ENCODE measurements at places on chromosomes 1 and 21.

DNA sequence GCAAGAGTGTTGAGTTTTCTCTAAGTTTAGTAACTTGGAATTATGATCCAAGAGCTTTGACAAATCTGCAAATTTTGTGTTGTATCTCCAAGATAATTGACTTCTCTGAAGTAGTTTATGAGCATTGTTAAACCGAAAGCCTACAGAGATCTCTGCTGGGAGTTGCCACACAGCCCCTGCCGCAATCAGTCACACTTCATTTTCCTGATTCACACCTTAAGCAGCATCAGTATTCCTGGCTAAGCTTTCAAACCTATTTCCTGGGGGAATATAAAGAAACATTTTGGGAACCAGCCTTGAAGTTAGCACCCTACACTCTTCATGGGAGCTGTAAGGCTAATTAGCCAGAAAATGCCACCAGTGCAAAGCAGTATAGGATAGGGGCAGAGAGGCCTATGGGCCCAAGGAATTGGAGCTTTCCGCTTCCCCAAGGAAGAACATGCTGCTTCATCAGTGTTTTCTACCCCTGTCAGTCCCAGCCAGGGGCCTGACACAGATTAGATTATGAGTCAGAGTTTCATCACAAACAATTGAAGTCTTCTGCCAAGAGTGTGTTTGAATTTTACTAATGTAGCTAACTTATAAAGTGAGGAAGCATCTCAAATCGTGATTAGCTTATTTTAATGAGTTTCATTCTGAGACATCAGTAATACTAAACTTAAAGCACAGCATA lies 23.2 kb upstream of the CACYBP start:
- DNase-seq: no peak

- DNase-seq: no peak
Observed at GRCh38 chr1:116947092-116947860, 37.6 kb downstream of the PTGFRN start.

GRCh38 chr1:160628799-160629263 lies 18.0 kb downstream of the SLAMF1 start:
- DNase-seq: no peak

GRCh38 chr1:87202922-87203655 lies 125.6 kb upstream of the LMO4 start:
- no peak for DNase-seq

DNA sequence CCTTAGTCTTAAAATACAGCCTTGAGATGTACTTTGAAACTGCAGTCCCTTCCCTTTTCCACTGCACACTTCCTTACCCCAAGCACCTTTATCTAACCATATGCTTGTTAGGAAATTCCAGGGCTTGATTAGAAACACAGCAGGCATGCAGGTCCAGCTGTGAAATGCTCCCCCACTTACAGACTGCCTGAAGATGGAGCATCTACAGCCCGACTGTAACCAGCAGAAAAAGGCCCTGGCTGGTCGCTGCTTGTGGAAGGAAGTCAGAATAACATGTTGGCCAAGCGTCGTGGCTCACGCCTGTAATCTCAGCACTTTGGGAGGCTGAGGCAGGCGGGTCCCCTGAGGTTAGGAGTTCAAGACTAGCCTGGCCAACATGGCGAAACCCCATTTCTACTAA lies 37.2 kb downstream of the VN1R5 start:
- peak; percentile 18 for DNase-seq

DNA sequence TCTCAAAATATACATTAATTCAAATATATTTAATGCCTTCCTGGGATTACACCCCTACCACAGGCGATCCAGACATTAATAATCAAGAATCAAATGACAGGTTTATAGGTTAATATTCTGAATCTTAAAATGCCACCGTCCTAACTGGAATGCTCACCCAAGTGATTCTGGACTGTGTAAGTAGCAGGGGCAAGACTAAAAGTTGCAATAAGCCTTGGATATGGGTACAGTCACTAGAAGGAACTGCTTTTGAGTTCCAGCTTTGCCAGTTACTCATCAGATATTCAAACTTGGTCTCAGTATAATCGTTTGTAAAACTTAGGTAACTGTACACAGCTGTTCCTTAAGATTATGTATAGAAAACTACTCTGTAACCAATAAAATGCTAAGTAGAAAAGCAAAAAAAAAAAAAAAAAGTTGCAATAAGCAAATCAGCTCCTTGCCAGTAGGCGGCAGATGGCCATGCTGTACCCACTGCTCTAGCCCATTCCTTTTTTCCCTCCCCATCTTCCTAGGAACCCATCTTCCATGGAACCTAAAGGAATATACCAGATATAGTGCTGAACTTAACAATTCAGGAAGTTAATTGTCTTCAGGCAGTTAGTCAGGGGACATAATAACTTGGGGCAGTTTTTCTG lies 10.5 kb downstream of the RO60 start:
- no peak for DNase-seq

- no peak for DNase-seq
Observed at GRCh38 chr1:154628121-154628405, 20.1 kb upstream of the ADAR start.

- DNase-seq: no peak
Observed at GRCh38 chr1:174815036-174815435, 184.7 kb upstream of the CACYBP start.

DNA sequence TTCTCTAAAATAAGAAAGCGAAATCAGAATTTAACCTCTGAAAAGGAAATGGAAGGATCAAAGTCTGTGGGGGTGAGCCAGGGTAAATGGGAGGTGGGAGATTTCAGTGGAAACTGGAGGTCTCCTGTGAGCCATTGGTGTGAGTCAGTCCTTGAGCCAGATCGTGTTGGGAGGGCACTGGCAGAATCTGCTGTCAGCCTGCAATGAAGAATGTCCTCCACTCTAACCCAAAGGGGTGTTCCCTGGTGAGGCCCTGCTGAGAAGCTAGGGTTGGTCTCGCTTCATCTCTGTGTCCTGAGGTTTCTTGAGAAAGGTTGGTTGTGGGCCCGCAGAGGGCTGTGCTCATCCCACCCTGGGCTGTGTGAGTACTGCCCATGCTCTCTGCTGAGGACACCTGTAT lies 2.4 kb downstream of the QSOX1 start:
- DNase-seq: no peak

DNA sequence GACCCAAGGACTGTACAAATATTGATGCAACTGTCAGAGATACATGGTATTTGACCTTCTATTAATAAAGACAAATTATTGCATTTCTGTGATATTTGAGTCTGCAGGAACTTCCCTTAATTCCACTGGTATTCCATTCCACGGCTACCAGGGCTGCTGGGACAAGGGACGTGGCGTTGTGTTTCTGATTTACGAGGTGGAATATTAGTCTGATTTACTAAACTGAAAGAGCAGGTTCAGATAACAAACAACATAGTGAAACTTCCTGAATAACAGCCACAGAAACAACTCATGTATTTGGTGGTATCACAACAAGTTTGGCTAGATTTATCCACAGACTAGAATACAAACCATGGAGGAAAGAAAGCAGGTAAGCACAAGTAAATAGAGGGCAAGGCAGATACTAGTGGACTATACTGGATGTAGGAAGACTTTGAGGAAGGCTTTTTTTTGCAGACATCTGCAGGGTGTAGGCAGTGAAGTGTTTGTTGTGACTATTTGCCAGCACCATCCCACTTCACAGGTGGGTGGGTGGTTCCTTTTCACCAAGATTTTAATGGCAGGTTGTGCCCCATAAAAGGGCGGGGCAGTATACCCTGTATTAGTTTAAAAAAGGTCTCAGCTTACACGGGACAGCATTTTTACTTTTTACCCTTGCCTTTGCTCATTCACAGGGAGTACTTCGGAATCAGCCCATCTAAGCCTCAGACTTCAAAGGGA lies 100.4 kb downstream of the FGGY start:
- no peak for DNase-seq

GRCh38 chr1:160192234-160192633 lies 1.9 kb downstream of the CASQ1 start:
- DNase-seq: no peak

- no peak for DNase-seq
Observed at GRCh38 chr1:67001682-67002425, 52.1 kb downstream of the SLC35D1 start.

GRCh38 chr1:178490136-178490535 lies 6.6 kb downstream of the CLEC20A start:
- no peak for DNase-seq

- DNase-seq: no peak
Observed at GRCh38 chr1:179082333-179082998, 596 bp downstream of the TOR3A start.

DNA sequence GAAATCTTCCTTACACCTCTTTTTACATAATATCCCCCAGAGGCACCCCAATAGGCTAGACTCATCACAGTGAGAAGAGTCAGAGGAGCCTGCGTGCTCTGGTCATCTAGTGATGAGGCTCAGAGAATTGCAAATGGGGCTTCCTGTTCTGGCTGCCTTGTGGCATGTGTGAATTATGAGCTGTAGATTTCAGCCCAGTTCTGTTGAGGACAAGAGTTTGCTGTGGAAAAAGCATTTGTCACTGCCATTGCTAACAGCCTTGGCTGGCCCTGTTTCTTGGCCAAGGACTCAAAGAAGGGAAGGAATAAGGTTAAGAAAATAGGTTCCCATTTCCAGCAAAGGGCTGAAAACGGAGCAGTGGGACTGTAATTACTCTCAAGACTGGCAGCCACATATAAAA lies 30.7 kb downstream of the MRAP start:
- no peak for DNase-seq

- DNase-seq: no peak
Observed at GRCh38 chr1:44249543-44249942, 36.3 kb downstream of the DMAP1 start.

DNA sequence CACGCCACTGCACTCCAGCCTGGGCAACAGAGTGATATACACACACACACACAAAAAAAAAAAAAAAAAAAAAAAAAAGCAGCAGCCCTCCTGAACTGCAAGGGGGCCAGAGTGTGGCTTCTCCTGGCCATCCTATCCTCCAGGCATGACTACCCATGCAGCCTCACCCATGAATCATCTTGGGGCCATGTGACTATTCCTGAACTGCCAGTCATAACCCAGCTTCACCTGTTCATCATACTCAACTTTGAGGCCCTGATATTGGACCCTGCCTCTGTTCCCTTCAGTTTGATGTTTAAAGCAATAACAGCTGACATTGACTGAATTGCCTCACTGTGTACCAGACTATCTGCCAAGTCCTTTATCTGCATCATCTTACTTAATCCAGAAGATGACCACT lies 2.8 kb upstream of the HPCAL4 start:
- DNase-seq: no peak

- no peak for DNase-seq
Observed at GRCh38 chr1:1022302-1023009, 2.5 kb downstream of the AGRN start.

DNA sequence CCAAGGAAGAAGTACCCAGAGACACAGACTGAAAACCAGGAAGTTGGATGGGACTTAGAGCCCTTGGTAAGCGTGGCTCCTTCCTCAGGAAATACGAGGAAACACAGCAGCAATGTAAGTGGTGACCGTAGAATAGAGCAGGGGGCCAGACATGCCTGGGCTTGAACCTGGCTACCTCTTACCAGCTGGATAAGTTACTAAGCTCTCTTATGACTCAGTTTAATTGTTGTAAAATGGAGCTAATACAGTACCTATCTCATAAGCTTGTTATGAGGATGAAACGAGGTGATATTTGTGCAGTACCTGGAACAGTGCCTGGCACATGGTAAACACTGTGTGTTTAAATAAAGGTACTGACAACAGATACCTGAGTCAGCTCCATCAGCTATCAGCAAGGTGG lies 19.2 kb downstream of the EBNA1BP2 start:
- DNase-seq: no peak

- DNase-seq: no peak
Observed at GRCh38 chr1:213533125-213533524, 454.6 kb upstream of the PROX1 start.

DNA sequence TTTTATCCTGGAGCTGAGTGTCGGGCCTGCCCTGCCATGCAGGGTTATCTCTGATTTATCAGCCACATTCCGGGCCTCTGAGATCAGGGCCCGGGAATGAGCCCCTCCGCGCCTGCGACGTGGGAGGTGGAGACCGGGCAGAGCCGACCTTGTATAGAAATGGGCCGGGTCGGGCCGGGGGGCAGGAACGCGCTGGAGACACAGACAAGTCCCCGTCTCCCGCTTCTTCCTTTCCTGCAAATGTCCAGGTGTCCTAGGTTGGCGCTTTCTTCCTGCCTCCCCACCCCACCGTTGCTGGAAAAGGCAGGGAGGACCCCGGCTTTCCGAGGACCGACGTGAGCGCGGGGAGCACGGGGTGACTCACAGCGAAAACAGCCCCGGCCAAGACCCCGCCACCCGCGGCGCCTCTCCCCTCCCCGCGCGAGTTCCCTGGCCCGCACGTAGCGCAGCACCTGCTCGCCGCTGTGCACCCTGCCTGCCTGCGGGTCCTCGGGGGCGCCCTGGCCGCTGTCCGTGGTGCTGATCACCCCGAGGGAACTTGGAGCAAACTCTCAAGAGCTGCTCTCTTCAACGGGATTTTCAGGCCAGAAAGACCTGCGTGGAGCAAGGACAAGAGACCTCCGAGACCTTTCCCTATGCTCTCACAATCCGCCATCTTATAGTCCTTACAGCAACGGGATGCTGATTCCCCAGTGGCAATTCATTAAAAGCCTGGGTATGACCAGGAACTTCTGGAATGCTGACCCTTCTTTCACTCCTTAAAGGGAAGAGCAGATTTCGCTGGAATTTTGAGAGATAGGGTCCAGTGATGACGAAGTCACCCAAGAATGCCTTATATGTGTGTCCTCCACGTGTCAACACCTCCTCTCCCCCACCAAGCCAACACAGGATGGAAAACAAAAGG lies 475 bp upstream of the NPPB start:
- no peak for DNase-seq

DNA sequence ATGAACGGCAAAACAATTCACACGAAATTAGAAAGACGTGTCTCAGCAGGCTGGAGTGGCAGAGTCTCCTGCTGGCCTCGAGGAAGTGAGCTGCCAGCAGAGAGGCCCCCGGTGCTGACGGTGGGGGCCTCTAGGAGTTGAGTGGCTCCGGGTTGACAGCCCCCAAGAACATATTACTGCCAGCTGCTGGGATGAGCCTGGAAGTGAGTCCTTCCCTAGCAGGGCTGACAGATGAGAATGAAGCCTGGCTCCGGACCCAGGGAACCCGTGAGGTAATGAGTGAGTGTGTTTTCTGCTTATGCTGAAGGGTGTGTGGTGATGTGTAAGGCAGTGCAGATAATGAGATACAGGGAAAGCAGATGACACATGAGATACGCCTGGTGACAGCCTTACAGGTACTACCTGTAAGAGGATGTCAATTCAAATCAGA lies 23.5 kb upstream of the LRRC47 start:
- DNase-seq: no peak

All from AG04450 (cell line).